ENCODE measurements at places on chromosomes 1 and 21. TPM values are rescaled to one million over a fixed set of nuclear protein-coding genes. Genes with fewer than 3 reads are reported as not detected.

The CAMK1G gene
- not detected for polyA plus RNA-seq

The RNU1-3 gene
- polyA plus RNA-seq: not detected

The CD5L gene
- polyA plus RNA-seq: 0.01 TPM

The GBP6 gene
- not detected for polyA plus RNA-seq

The LCE6A gene
- not detected for polyA plus RNA-seq

The VCAM1 gene
- 11.7 TPM for polyA plus RNA-seq

The FCGR2B gene
- polyA plus RNA-seq: 3.7 TPM

The RPE65 gene
- 0.01 TPM for polyA plus RNA-seq

The DENND2C gene
- 2.9 TPM for polyA plus RNA-seq

The ARTN gene
- 0.44 TPM for polyA plus RNA-seq
